ENCODE measurements at places on chromosomes 7 and 10.
A peak's percentile ranks its signal among the peaks of the same experiment; 100 is the strongest.

GRCh38 chr7:50832744-50833143, 50.0 kb upstream of the GRB10 start:
- peaks cover 27% of the 10 kb centered on the region for H3K4me1 ChIP-seq
- H3K27ac ChIP-seq = peak overlapping the region; percentile 64
- H3K27me3 ChIP-seq = peaks cover 44% of the 10 kb centered on the region
- peak overlapping the region; percentile 48 for H3K4me3 ChIP-seq
- peaks cover 1% of the 10 kb centered on the region for H3K36me3 ChIP-seq
- peak; percentile 80 for DNase-seq

DNA sequence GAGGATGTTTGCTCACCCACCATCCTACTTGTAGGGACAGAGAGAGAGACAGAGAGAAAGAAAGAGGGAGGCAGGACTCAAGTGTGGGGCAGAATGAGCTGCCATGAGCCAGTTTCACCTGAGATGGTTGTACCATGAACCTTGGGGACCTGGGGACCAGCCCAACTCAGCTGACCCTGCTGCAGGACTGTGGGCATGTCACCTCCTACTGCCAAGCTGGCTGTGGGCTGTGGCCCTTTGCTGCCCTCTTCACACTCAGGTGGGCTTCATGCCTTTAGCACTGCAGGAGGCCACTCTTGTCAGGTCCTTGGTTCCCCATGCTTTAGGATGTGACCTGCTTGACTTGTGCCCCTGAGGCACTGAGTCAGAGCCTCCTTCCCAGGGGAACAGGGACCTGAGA, 108.2 kb upstream of the PCBD1 start:
- H3K4me1 ChIP-seq = no peaks in the 10 kb centered on the region
- no peak for DNase-seq
- H3K36me3 ChIP-seq = no peaks in the 10 kb centered on the region
- H3K27me3 ChIP-seq = peaks cover 2% of the 10 kb centered on the region
- no peak overlapping the region for H3K4me3 ChIP-seq

- no peak for DNase-seq
- no peak overlapping the region for H3K27ac ChIP-seq
- H3K36me3 ChIP-seq = no peaks in the 10 kb centered on the region
- H3K4me3 ChIP-seq = no peak overlapping the region
These were observed 6.1 kb downstream of the SKAP2 start for GRCh38 chr7:26858241-26858715.

GRCh38 chr10:124436191-124436638, 13.6 kb downstream of the NKX1-2 start:
- H3K36me3 ChIP-seq = no peaks in the 10 kb centered on the region
- no peak for DNase-seq
- no peak overlapping the region for H3K4me3 ChIP-seq
- H3K27me3 ChIP-seq = peaks cover 5% of the 10 kb centered on the region
- no peak overlapping the region for H3K27ac ChIP-seq
- H3K4me1 ChIP-seq = no peaks in the 10 kb centered on the region

GRCh38 chr7:16989811-16990413, 108.1 kb upstream of the AGR3 start:
- DNase-seq = no peak
- H3K36me3 ChIP-seq = no peaks in the 10 kb centered on the region
- no peak overlapping the region for H3K4me3 ChIP-seq
- peaks cover 3% of the 10 kb centered on the region for H3K4me1 ChIP-seq
- no peak overlapping the region for H3K27ac ChIP-seq

DNA sequence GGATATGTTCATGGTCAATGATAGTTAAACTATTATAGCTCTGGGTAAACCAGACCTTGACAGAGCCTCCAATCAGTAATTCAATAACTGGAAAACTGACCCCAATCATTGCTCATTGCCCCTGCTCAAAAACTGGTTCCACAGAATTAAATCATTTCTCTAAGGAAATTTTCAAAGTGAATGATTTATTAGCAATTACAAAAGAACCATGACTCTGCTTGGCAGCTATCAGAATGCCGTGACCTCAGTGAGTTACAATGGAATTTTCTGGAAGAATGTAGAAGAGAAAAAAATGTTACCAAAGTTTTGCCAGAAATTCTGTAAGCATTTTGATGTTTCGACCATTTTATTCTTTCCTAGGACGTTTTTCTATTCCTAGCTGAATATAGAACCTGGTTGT, 106.8 kb upstream of the APBB1IP start:
- peaks cover 19% of the 10 kb centered on the region for H3K27me3 ChIP-seq
- H3K36me3 ChIP-seq = peaks cover 1% of the 10 kb centered on the region
- H3K4me3 ChIP-seq = no peak overlapping the region
- no peak overlapping the region for H3K27ac ChIP-seq
- H3K4me1 ChIP-seq = peaks cover 8% of the 10 kb centered on the region
- no peak for DNase-seq

DNA sequence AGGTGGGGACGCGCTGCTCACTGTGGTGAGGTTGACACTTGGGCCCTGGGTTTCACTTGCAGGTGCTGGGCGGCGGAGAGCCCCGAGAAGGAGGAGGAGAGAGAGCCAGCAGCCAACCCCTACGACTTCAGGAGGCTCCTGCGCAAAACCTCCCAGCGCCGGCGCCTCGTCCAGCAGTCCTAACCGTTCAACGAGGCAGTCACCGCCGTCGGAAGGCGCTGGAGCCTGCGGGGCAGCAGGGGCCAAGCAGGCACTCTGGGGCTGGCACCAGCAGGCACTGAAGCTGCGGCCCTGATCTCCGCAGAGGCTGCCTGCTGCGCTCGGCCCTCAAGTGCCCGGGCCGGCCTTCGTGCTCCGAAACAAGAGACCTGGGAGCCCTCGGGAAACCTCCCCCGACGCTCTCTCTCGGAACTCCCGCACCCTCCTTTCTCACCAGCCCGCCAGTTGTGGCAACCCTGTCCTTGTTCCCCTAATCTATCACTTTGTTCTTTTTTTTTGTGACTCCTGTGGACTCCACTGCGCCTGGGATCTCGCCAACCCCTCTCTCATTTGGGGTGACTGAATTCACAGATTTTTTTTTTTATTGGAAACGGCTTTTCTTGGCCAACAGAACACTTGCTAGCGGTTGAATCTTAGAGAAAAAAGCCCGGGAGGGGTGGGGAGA, 4.7 kb upstream of the GAD2 start:
- DNase-seq = no peak
- H3K27me3 ChIP-seq = peaks cover 56% of the 10 kb centered on the region
- H3K4me1 ChIP-seq = peaks cover 4% of the 10 kb centered on the region
- H3K4me3 ChIP-seq = no peak overlapping the region

DNA sequence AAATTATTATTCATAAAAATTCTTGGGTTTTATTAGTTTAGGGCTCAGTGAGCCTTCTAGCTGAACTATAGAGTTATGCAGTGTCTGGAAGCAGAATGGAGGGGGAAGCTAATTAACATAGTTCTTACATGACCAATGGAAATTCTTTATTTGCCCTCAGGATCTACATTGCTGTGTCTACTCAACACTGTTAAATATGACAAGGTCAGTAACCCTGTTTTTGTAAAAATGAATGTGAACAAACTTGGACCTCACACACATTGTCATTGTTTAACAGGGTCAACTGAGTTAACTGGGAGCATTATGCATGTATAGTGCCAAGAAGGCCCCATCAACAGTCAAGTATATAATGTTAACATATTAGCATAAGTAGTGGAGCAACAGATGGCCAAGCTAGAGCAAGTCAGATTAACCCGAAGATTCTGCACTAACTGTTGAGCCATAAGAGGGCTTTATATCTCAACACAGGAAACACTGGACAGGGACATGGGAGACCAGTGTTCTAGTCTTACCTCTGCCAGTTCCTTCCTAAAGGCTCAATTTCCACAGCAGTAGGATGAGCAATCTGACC, 122.5 kb upstream of the SEM1 start:
- no peak overlapping the region for H3K4me3 ChIP-seq
- peaks cover 3% of the 10 kb centered on the region for H3K4me1 ChIP-seq
- DNase-seq = no peak
- no peak overlapping the region for H3K27ac ChIP-seq
- H3K36me3 ChIP-seq = no peaks in the 10 kb centered on the region

- DNase-seq = no peak
- no peak overlapping the region for H3K4me3 ChIP-seq
- no peaks in the 10 kb centered on the region for H3K27me3 ChIP-seq
- no peaks in the 10 kb centered on the region for H3K4me1 ChIP-seq
- H3K27ac ChIP-seq = no peak overlapping the region
These were observed 91.9 kb upstream of the MBL2 start for GRCh38 chr10:52864201-52865106.

- H3K4me1 ChIP-seq = no peaks in the 10 kb centered on the region
- no peak for DNase-seq
- H3K27me3 ChIP-seq = no peaks in the 10 kb centered on the region
- H3K36me3 ChIP-seq = no peaks in the 10 kb centered on the region
These were observed 83.6 kb downstream of the CD36 start for GRCh38 chr7:80721883-80722615.

DNA sequence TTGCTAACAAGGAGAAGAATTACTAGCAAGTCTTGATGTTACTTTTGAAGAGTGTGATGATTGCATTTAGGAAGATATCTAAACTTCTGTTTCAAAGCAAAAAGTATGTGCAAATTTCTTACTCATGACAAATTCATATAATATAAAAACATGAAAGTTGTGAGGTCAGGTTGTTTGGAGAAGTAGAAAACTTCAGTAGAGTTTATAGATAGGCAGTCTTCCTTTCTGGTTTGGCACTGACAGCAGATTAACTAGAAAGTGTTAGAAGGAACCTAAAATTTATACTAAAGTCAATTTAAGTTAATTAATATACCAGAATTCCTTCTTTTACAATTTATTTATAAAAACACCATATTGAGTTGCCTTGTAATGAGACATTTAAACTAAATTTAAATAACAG, 16.9 kb downstream of the PTEN start:
- DNase-seq = no peak
- H3K27me3 ChIP-seq = no peaks in the 10 kb centered on the region

GRCh38 chr7:103528152-103528551, 82.1 kb upstream of the SLC26A5 start:
- peaks cover 14% of the 10 kb centered on the region for H3K27me3 ChIP-seq
- H3K4me1 ChIP-seq = no peaks in the 10 kb centered on the region
- no peak for DNase-seq
- H3K36me3 ChIP-seq = no peaks in the 10 kb centered on the region
- H3K4me3 ChIP-seq = no peak overlapping the region

- no peaks in the 10 kb centered on the region for H3K4me1 ChIP-seq
- H3K27ac ChIP-seq = no peak overlapping the region
- H3K27me3 ChIP-seq = peaks cover 2% of the 10 kb centered on the region
These were observed 134.0 kb downstream of the TCF7L2 start for GRCh38 chr10:113084031-113084430.

DNA sequence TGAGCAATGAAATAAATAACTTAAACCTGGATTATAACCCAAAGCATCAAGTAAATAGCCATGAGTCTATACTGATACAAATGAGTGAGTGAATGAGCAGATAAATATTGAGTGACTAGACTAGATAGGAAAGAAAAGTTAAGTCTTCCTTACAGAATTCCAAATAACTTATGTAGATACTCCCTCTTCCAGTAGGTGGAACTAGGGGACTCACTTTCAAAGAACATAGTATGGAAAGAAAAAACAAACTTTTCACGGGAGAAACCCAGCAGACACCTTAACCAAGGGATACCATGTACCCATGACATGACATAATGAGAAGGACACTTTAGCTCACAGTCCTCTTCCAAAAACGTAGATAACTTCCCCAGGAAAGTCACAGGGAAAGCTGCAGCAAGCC, 32.2 kb downstream of the CSGALNACT2 start:
- H3K4me1 ChIP-seq = peaks cover 28% of the 10 kb centered on the region
- no peak overlapping the region for H3K27ac ChIP-seq
- H3K36me3 ChIP-seq = peaks cover 59% of the 10 kb centered on the region
- DNase-seq = no peak

- H3K4me3 ChIP-seq = no peak overlapping the region
- no peaks in the 10 kb centered on the region for H3K36me3 ChIP-seq
- H3K27ac ChIP-seq = no peak overlapping the region
- H3K4me1 ChIP-seq = no peaks in the 10 kb centered on the region
- DNase-seq = no peak
These were observed 46.9 kb downstream of the FAM13C start for GRCh38 chr10:59315465-59315864.

- H3K4me3 ChIP-seq = no peak overlapping the region
- H3K27ac ChIP-seq = no peak overlapping the region
- DNase-seq = peak; percentile 70
- no peaks in the 10 kb centered on the region for H3K4me1 ChIP-seq
- H3K27me3 ChIP-seq = no peaks in the 10 kb centered on the region
These were observed 223.5 kb upstream of the PHYHIPL start for GRCh38 chr10:58952747-58953466.

GRCh38 chr10:114151486-114151885, 22.5 kb downstream of the CCDC186 start:
- DNase-seq = no peak
- no peaks in the 10 kb centered on the region for H3K27me3 ChIP-seq
- peaks cover 29% of the 10 kb centered on the region for H3K36me3 ChIP-seq
- peaks cover 2% of the 10 kb centered on the region for H3K4me1 ChIP-seq
- H3K27ac ChIP-seq = no peak overlapping the region

GRCh38 chr10:24947304-24948097, 4.9 kb downstream of the PRTFDC1 start:
- no peaks in the 10 kb centered on the region for H3K27me3 ChIP-seq
- no peak overlapping the region for H3K4me3 ChIP-seq
- no peak for DNase-seq
- H3K4me1 ChIP-seq = peaks cover 14% of the 10 kb centered on the region
- no peaks in the 10 kb centered on the region for H3K36me3 ChIP-seq
- H3K27ac ChIP-seq = no peak overlapping the region

DNA sequence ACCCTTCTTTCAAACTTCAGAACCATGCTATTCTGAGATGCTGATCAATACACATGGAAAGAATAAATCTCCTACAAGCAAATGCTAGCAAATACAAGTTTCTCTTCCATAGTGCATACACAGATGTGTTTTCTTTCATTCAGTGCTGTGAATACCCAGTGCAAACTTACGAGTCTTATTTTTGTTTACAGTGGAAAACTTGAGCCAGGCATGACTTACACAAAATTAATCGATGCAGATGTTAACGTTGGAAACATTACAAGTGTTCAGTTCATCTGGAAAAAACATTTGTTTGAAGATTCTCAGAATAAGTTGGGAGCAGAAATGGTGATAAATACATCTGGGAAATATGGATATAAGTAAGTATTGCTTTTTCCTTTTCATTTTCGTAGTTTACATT, 48.8 kb downstream of the PNLIPRP3 start:
- DNase-seq = no peak
- H3K4me3 ChIP-seq = no peak overlapping the region
- H3K4me1 ChIP-seq = no peaks in the 10 kb centered on the region
- H3K27me3 ChIP-seq = no peaks in the 10 kb centered on the region

DNA sequence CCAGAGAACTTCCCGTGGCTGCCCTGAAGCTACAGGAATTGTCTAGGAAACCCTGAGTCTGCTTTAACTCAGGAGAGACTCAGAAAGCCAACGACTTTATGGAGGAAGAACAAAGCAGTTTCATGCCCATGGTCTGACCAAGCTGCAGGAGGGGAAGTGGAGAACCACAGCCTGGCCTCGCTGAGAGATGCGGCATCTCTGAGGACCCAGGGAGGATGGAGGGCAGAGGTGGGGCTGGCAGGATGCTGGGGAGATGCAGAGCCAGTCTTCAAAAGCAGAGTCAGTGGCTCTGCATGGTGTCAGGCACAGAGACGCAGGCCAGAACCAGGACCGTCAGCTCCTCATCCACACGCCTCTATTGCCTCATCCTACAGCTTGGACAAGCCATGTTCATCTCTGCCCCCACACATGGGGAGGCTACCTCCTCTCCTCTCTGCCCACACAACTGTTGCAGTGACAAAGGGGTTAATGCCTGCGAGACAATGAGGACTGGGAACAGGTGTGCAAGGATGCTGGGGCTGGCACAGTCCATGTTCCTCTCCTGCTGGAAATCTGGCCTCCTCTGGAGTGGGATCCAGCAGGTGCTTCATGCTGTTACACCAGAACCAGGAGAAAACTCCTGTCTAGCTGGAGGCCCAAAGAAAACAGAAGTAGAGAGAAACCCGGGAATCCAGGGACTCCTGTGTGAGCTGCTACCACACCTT, 267.0 kb downstream of the PLXNA4 start:
- no peaks in the 10 kb centered on the region for H3K36me3 ChIP-seq
- peaks cover 4% of the 10 kb centered on the region for H3K4me1 ChIP-seq
- no peak overlapping the region for H3K4me3 ChIP-seq
- H3K27ac ChIP-seq = no peak overlapping the region
